ENCODE measurements at places on chromosomes 2 and 18.

- DNase-seq = no peak
These were observed 277.2 kb downstream of the AGPS start for GRCh38 chr2:177669625-177670330.

DNA sequence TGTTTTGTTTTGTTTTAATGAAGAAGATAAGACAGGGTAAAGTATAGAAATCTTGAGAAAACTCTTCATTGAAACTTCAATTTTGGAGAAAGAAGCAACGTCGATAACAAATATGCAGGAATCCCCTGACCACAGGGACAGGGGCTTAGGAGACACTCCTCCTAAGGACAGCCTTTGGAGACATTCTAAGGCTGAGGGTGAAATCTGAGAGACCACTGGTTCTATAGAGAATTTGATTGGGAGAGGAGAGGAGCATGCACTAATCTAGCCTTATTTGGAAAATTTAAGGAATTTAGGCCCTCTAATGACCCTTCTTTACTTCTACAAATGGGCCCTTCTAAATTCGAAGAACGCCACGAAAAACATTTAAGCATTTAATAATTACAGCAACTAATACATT is 207.6 kb downstream of the PPP1R1C start:
- DNase-seq = no peak

GRCh38 chr2:27085673-27086089 is 891 bp upstream of the KHK start:
- DNase-seq = no peak

DNA sequence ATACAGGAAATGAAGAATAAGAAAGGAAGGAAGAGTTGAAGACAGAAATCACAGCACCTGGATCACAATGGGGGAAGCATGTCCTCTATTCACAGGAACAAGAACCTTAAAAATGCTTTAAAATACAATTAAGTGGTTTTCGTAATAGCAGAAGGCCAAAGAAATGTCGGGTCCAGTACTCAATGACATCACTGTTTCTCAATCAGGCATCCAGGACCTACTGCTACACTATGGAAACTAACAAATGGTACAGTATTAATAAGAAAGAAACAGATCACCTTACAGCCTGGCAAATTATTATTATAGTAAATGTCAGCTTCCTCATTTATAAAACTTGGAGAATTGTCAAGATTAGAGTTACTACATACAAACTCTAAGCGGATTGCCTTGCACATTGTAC is 15.8 kb downstream of the HNRNPLL start:
- no peak for DNase-seq

- no peak for DNase-seq
These were observed 10.6 kb downstream of the DNAJB2 start for GRCh38 chr2:219289537-219290361.

DNA sequence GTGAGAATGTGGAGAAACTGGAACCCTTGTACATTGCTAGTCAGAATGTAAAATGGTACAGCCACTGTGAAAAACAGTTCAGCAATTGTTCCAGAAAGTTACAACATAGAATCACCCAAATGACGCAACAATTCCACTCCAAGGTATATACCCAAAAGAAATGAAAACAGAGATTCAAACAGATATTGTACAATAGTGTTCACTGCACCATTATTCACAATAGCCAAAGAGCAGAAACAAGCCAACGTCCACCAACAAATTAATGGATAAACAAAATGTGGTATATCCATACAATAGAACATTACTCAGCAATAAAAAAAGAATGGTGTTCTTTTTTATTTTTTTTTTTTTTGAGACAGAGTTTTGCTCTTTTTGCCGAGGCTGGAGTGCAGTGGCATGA is 10.9 kb downstream of the CLASP1 start:
- no peak for DNase-seq

DNA sequence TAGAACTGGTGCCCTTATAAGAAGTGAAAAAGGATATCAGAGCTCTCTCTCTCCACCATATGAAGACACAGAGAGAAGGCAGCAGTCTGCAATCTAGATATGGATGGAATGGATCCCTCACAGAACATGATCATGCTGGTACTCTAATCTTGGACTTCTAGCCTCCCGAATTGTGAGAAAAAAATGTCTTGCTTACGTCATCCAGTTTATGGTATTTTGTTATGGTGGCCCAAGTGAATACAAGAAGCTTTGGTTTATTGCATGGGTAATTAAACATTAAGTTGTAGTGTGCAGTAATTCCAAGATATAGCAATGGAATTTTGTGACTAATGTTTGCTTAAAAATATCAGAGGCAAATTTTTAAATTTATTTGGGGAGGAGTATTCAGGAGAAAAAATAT is 1667.4 kb upstream of the SLC39A10 start:
- DNase-seq = no peak

DNA sequence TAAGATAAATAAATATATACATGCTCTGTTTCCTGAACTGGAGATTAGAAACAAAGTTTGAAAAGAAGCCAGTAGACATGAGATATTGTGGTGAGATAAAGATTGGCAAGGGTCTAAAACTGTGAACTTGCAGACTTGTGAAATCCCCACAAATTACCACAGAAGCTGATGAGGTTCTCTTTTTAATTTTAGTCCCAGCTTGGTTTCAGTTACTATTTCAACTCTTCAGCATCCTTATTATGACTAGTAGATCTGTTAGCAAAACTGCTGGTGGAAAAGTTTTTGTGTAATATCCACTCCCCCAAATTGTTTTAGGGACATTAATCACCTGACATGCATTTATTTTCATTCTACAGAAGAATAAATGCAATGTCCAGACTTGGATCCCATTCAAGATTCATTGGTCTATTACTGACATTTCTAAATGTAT is 20.8 kb downstream of the RASGRP3 start:
- DNase-seq = no peak

DNA sequence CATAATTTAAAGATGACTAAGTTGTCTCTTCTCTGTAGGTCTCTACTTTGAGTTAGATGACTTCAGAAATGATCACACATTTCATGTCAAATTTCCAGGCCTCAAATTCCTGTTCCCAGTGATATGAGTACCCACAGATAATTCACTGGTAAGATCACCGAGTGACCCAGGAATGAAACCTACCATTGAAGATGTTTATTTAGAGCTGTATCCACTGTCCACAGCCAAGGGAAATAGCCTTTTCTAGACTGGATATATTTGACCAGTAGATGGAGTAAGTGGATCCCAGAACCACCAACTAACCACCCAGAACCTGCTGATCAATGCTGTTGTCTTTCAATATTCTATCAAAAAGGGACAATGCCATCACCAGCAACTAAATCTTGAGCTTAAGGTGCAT is 238.8 kb downstream of the SLC8A1 start:
- no peak for DNase-seq

DNA sequence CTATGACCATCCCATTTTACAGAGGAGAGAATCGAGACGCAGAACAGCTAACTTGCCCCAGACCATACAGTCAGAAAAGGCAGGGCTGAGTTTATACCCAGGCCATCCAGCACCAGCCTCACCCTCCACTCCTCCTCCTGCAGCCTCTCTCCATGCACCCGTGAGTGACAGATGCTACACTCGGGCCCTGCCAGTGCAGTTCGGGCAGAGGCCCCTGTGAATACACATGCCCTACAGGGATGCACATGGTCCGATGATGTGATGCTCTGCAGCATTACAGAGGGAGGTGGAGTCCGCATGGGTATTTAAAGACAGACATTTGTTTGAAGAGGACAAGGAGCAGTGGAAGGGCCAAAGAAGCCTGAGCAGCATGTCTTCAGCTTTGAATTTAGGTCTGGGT is 75.1 kb upstream of the PXDN start:
- DNase-seq = no peak

- no peak for DNase-seq
These were observed 39.1 kb downstream of the TFCP2L1 start for GRCh38 chr2:121245913-121246312.

GRCh38 chr2:195861821-195862220 is 204.8 kb downstream of the SLC39A10 start:
- DNase-seq = no peak

GRCh38 chr2:153495725-153496124 is 17.2 kb upstream of the RPRM start:
- DNase-seq = no peak

DNA sequence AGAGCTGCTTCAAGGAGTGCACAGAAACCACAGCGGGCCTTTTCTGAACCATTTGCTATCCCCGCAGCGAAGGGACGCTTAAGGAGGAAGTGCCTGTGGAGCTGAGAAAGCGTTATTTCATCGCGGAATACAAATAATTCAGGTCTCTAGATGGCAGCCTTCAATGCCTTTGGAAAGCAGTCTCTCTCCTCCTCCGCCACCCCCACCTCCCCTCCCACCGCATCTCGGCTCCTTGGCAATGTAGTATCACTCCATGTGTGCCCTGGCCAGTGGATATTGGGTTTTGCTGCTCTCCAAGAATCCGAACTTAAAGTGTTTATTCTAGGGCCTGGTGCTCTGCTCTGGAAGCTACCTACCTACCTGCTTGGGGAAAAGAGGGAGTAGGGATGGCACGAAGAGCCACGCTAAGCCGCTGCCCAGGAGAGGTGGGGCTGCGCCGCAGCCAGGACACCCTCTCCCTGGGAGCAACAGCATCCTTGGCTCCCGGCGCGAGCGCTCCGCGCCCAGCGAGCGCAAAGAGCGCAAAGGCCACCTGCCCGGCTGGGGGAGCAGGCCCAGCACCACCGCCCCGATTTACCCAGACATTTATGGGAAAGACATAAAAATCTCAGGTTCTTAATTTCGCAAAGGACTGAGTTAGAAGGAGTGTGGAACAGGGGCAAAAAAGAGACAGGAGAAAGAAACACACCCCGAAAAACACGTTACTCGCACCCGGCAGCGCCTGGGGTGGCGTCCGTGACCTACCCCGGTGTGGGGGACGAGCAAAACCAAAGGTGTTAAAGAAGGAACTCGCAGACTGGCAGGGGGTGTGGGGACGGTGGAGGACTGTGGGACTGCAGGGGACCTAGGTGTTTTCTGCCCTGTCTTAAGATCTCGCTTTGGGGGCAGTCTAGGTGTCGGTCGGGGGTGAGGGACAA is 1.0 kb downstream of the SPHKAP start:
- no peak for DNase-seq

- DNase-seq = no peak
These were observed 146.4 kb downstream of the CCDC102B start for GRCh38 chr18:68944330-68944729.

- no peak for DNase-seq
These were observed 283.9 kb downstream of the ALPK2 start for GRCh38 chr18:58344861-58345463.

- no peak for DNase-seq
These were observed 266.6 kb upstream of the MYT1L start for GRCh38 chr2:2597712-2598111.

- DNase-seq = no peak
These were observed 18.8 kb upstream of the GPR17 start for GRCh38 chr2:127626917-127627739.

DNA sequence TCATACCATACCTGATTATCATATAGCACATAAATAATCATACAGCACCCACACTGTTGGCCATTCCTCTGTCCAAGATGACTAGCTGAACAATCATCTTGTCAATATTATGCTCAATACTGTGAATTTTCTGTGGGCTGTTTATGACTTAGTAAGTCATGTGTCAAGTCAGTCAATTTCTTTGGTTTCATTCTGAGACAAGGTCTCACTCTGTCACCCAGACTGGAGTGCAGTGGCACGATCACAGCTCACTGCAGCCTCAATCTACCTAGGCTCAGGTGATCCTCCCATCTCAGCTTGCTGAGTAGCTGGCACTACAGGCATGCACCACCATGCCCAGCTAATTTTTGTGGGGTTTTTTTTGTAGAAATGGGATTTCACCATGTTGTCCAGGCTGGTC is 5.7 kb downstream of the MCM6 start:
- no peak for DNase-seq

GRCh38 chr2:134325696-134326095 is 71.8 kb downstream of the MGAT5 start:
- DNase-seq = no peak

GRCh38 chr2:191065785-191066184 is 51.8 kb upstream of the STAT1 start:
- no peak for DNase-seq

DNA sequence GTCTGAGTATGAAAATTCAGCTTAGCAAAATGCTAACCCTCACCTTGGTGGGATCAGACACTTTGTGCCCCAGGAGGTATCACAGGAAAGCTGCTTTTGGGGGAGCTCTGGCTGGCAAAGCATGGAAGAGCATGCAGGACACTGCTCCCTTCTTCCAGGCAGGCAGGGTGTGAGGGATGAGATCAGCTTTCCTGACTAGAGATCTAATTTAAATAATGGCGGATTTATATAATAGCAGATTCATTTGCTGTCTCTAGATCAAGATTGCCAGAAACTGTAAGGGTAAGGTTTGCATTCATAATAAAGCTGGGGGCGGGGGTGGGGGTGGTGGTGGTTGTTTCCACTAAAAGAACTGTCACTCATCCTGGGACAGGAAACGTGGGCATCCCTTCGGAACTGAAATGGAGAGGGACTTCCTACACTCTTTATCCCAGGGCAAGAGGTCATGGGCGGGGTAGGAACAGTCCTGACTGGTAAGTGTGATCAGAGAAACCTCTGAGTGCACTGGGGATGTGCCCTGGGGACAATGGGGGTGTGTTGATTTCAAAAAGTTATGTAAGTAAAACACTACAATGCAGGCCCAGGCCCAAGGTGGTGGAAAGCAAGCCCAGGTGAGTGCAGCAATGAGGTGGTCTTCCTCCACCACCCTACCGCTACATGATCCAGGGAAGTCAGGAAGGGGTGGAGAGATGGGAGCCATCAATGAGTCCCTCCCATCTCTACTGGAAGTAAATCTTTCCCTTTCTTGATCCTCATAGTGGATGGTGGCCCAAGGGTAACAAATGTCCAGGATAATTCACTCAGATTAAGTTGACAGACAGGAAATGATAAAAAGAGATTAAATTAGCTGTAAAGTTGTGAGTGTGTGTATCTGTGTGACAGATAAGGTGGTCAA is 171.4 kb upstream of the SERPINE2 start:
- no peak for DNase-seq

DNA sequence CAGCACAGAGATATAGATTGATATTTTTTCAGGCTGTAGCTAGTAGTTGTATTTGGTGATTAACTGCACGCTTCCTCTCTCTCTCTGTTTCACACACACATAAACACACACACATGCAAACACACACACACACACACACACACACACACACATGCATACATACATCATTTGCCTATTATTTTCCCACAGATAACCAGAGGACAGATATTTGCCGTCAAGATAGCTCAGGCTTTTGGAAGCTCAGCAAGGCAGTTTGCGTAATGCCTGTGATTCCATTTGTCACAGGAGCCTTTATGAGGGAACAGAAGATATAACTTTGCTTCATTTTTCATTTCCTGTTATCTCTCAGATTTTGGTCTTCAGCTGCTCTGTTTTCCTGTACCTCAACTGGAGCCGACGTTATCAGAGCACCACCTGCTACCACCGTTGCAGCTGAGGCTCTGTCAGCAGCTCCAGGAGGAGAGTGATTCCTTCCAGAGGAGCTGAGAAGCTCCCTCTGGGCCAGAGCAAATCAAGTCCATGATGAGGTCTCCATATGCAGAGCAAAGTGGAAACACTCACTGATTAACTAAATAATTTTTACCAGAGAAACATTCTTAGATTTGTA is 341.9 kb upstream of the PIK3C3 start:
- no peak for DNase-seq

GRCh38 chr2:120391911-120392665 is 46.2 kb downstream of the INHBB start:
- DNase-seq = no peak
